Activated CD8-positive, alpha-beta memory T cell treated with anti-CD3 and anti-CD28 coated beads for 1 hour (primary cell): ENCODE measurements at places on chromosomes 5 and 9.

DNA sequence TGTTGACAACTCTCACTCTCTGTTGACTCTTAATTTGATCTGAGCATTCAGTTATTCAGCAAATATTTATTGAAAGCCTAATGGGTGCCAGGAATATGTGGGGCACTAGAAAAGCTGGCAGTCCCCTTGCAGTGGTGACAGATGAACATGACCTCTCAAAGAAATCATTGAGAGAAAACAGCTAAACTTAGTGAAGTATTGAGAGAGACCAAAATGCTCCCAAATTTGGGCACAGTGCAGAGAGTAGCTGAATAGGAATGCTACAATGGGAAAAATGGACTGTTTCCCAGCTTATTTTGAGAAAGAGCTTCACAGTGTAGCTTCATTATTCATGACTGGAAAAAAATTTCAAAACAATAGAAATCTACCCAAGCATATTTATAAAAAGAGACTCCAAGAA, 257.9 kb downstream of the SGCD start:
- DNase-seq = no peak

- DNase-seq = no peak
Observed at GRCh38 chr5:102090770-102091169, 205.3 kb downstream of the SLCO4C1 start.

GRCh38 chr5:8184455-8185063, 315.6 kb downstream of the MTRR start:
- no peak for DNase-seq

DNA sequence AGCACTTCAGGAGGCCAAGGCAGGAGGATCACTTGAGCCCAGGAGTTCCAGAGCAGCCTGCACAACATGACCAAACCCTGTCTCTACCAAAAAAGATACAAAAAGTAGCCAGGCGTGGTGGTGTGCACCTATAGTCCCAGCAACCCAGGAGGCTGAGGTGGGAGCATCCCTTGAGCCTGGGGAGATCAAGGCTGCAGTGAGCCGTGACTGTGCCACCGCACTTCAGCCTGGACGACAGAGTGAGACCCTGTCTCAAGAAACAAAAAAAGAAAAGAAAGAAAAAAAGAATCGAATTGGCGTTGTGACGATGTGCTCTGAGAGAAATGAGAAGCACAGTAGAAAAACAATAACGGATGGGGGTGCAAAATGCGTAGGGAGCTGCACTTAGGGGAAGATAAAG, 101.4 kb downstream of the NDFIP1 start:
- no peak for DNase-seq

- DNase-seq = no peak
Observed at GRCh38 chr5:81192373-81192750, 40.8 kb upstream of the CKMT2 start.

DNA sequence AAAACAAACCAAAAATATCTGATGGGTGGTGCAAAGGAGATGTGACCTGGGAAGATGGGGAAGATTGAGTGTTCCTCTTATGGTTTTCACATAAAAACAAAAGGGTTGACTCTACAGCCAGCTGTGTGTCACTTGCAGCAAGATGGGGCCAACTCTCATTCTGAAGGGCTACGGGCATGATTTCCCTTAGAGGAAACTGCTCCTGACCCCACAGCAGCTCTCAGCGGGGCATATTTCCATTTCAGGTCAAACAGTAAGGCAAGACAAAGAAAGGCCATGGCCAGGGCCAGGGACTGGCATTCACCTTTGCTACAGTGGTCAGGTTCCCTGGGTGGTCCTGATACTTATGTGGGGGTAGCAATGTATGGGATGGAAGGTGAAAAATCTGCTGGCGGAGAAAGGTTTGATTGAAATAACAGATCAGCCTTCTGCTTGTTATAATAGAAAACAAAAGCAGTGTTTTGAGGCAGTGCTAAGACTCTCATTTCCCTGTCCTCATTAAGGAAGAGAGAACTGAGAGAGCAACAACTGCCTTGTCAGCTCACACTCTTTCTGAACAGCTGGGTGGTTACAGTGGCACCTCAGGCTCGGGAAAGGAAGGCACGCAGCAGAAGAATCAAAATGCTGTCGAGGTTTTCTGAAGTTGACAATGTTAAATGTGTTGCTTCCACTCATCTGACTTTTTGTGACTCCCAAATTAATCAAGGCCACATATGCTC, 120.7 kb upstream of the PCA3 start:
- no peak for DNase-seq

- DNase-seq = no peak
Observed at GRCh38 chr9:107480386-107480789, 9.2 kb downstream of the KLF4 start.

DNA sequence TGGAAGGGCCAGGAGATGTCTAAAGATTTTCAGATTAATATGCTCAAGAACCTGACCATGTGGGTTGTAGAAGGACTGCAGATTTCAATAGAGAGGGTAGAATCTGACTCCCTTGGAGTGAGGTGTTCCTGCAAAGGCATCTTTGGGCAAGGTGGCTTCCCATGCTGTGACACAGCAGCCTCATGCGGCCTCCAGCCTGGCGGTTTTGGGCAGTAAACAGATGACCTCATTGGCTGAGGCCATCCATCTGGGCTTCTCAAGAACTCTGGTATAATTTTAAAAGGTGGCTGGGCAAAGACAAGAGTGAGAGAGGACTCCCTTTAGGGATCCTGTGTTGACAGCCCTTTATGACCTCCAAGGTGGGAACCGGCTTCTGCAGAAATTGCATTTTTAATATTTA, 90.3 kb upstream of the ERCC6L2 start:
- DNase-seq = no peak

DNA sequence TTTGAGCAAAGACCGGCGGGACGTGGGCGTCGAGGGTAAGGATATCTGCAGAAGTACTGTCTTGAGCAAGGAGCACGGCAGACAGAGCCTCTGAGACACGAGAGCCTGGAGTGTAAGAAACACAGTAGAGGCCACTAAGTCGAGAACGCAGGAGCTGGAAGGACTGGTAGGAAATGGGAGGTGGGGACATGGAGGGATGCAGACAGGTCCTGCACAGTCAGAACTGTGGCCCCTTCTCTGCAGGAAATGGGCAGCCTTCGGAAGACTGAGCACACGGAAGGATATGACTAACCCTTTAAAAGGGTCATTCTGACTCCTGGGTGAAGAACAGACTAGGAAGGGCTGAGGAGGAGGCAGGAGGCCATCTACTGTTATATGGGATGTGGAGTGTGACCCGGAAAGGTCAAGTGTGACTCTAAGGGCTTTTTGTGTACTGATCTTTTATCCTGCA, 1.4 kb upstream of the CAMSAP1 start:
- DNase-seq = no peak

DNA sequence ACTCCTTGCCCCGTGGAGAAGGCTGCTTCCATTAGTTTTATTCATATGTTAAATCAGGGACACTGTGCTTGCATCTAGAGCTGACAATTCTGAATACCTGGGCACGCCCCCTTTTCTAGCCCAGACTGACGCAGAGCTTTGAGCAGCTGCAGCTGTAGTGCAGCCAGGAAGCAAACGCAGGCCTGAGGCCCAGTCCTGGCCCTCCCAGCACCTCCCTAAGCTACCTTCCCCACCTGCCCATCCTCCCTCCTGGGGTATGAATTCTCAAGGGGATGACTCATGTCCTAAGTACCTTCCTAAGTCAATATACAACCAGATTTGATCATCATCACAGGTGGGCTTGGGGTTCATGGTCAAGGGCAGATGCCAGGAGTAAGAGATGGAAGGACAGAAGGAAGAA, 3.5 kb downstream of the PHF19 start:
- no peak for DNase-seq

GRCh38 chr5:133884569-133885311, 83.7 kb downstream of the C5orf15 start:
- DNase-seq = no peak

DNA sequence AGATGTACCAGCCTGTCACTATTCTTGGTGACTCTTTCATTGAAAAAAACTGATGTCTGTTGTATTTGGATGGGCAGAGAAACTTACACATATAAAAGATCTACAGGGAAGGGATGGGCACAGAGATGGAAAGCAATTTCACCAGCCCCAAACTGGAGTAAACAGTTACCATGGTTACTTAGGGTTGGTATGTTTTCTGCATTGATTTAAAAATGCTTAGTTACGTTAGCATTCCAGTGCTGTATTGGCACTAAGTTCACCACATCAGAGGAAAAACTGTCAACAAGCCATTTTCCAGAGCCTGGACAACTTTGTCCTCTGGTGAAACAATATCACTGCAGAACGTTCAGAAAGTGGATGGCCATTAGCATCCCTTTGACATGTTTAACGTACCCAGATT, 28.0 kb downstream of the MARCHF3 start:
- DNase-seq = no peak

DNA sequence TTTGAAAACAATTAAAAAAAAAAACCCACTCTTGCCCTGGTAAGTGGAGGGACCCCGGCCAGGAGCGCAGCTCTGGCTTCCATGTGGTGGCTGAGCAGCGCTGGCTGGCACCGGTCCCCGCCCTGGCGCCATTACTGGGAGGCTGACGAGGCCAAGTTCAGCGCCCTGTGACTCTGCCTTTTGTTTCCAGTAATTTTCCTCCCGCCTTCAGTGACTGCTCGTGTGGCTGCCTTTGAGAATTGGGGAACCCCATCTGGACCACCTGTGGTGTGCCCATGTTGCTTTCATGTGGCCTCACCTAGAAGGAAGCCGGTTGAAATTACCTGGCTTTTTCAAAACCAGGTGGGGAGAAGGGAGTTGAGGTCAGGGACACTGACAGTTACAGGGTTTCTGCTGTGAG, 136.1 kb downstream of the GAPVD1 start:
- DNase-seq = no peak

DNA sequence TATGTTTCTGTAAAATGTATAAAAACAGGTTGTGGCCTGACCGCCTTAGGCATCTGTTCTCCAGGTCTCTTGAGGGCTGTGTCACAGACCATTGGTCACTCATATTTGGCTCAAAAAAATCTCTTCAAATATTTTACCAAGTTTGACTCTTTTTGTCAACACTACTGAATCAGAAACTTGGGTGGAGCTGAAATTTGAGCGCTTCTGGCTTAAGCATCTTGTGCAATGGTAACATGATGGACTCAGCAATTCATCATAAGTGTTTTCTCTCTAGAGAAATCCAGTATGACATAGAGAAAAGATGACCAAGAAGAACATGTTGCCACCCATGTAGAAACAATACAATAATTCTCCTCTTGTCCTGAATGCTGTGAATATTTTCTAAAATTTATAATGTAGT, 387.9 kb downstream of the MAT2B start:
- no peak for DNase-seq

DNA sequence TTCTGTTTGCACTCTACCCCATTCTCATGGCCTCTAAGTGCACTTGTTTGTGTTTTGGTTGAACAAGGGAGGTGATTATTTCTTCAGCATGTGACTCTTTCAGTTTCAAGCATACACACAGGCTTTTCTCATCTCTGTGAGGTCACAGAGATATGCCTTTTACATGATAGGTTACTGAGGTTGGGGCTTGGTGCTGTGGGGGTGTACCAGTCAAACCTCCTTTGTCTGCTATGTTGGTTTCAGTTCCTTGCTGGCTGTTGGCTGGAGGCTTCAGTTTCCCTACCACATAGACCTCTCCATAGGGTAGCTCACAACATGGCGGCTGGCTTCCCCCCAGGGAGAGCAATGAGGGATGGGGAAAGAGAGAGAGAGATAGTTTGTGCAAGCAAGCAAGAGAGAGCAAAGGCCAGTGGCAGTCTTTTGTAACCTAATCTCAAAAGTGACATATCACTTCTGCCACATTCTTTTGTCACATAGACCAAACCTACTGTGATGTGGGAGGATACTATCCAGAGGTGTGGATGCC, 96.7 kb upstream of the SEMA6A start:
- DNase-seq = no peak

DNA sequence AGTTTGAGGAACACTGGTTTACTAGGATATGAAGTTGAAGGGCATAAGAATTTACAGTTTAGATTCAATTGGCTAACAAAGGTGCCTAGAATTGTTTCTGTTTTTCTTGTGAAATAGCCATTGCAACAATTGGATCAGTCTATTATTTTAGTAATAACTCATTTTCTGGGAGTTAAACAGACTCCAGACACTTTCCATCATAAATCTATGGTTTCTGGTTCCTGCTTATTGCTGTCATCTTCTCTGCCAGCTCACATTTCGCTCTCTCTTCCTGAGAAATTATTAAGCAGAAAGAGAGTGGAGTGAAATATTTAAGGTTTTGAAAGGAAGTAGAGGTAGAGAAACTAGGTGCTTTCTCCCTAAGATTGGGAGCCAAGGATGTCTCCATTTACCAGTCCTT, 165.1 kb upstream of the PRR16 start:
- no peak for DNase-seq

DNA sequence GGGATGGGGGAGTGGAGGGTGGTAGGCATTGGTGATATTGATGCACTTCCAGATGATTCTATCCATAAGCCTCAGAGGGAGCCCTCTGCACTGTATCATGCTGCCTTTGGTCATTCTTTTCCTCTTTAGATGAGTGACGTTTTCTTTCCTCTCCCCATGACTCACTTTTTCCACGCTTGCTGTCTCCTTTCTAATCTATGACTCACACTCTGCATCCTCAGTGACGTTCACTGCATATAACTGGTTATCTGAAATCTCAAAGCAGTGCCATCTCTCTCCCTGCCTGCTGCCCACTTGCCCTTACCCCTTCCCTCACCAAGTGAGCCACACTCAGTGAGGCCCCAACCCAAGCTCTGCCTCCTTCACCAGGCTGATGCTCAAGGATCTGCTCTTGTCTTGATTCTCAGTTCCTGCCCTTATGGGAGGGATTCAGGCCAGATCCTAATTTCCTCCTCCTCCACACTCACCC, 31.6 kb downstream of the PTGS1 start:
- DNase-seq = no peak

- no peak for DNase-seq
Observed at GRCh38 chr9:129272348-129273025, 94.4 kb upstream of the IER5L start.

- DNase-seq = no peak
Observed at GRCh38 chr5:140221697-140222223, 46.8 kb downstream of the CYSTM1 start.

- no peak for DNase-seq
Observed at GRCh38 chr9:130779153-130779855, 55.8 kb upstream of the ABL1 start.
